ENCODE measurements at places on chromosomes 2 and 18. TPM values are rescaled to one million over a fixed set of nuclear protein-coding genes. Genes with fewer than 3 reads are reported as not detected.

Gene ARHGAP25
- 1.8 TPM for total RNA-seq

Gene AKAIN1
- not detected for total RNA-seq

Gene SNRNP27
- total RNA-seq: 46.7 TPM

Gene FSIP2
- total RNA-seq: 19.4 TPM

Gene TMEM247
- not detected for total RNA-seq

Gene DNAJC5G
- total RNA-seq: not detected

DNA sequence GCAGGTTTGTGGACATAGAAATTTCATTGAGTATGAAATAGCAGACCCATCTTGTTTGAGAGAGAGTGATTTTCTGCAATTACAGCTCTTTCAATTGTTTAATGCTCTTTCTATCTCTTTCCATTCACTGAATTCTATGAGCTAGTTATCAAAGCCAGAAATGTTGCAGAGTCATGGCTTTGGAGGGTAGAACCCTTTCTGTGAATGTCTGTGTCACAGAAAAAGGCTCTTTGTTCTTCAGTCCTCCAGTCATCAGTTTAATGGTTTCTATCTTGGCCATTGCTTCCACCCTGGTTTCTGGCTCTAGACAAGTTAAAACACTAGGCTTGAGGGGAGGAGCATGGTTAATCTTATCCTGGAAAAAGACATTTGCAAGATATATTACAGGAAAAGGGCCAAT lies 655.0 kb downstream of the STK39 start:
- DNase-seq: no peak

DNA sequence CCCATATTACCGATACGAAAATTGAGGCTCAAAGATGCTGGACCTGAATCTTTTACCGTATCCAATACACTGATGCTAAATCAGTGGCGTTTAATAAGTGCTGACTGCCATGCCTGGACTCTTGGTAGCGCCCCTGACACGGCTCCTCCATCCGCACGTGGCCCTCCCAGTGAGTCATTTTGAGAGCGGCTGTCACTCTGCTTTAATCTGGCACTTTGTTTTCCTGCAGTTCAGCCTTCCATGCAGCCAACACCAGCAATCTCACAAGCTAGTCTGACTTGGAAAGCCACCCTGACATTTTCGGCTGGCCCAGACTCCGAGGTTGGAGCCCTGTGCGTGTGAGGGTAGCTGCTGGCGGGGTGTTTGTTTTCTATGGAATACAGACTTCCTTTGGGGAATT lies 155.1 kb upstream of the LMAN1 start:
- DNase-seq: no peak

DNA sequence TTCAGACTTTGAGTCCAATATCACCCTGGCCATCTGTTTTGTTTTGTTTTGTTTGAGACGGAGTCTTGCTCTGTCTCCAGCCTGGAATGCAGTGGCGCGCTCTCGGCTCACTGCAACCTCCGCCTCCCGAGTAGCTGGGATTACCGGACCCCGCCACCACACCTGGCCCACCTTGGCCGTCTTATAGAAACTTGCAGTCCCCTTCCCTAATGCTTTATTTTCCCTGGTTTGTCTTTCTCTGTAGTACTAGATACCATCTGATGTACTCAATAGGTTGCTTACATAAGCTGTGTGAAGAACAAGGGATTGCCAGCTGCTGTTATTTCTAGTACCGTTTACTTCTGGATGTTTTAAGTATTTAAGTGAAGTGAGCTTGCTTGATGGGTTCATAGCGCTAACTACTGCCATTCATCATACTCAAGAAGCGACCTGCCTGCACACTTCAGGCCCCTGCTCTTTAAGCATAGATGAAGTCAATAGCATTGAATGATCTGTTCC lies 1.2 kb downstream of the RPL31 start:
- DNase-seq: no peak

DNA sequence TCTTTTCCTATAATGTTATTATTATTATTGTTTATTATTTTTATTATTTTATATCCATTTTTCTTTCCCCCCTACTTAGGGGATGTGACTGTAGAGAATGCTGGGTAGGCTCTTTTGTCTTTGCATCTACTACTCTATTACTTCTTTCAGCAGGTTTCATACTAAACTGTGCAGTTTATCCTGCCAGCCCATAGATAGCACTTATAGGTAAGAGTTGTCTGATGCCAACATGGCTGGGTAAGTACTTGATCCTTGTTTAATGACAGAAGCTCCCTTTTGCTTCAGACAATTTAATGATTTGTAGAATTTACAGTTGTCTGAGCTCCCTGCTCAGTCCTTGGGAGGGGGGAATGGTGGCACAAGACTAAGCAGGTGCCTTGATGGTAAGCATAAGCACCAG lies 262.9 kb upstream of the CDH2 start:
- no peak for DNase-seq

DNA sequence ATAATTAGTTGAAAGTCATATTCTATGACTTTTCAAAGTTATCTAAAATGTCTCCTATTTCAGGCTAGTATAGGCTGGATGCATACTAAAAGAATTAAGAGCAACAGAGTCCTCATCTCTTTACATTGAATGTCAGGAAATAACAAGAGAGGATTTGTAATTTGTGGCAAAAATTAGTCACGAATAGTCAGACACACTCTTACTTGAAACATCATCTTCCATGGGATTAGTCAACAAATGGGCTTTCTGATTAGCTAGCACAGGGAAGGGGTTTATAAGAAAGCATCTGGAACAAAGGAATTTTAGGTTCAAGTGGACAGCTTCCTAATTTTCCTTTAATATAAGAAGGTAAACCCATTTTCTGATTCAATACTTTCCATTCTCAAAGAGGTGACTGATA lies 330.3 kb upstream of the MEX3C start:
- DNase-seq: no peak

- DNase-seq: no peak
These were observed 79.6 kb downstream of the SUMO1 start for GRCh38 chr2:202158796-202159195.

DNA sequence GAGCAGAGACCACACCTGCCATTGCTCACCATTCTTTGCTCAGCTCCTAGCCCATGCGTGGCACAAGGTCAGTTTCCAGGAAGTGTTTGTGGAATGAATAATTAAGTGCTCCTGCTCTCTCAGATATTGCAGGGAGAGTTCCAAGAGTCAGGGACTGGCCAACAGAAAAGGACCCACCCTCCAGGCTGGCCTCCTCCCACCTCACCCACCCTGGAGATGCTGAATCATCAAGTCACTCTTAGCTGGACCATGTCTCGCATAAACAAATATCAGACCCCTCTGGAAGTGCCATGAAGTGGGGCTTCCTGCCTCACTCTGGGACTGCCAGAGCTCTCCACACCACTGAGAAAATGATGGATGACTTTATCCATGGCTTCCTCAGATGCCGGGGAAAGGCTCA lies 256.0 kb downstream of the TNS1 start:
- no peak for DNase-seq

GRCh38 chr18:50071397-50071796 lies 123.5 kb downstream of the MYO5B start:
- no peak for DNase-seq

- DNase-seq: no peak
These were observed 112.7 kb upstream of the TACR1 start for GRCh38 chr2:75311993-75312392.

GRCh38 chr2:43201497-43201896 lies 24.9 kb downstream of the ZFP36L2 start:
- DNase-seq: no peak

GRCh38 chr18:63155169-63155852 lies 164.3 kb downstream of the BCL2 start:
- peak; percentile 54 for DNase-seq

Data from progenitor cell of endocrine pancreas (in vitro differentiated cells).